ENCODE measurements at places on chromosomes 1 and 21. TPM values are rescaled to one million over a fixed set of nuclear protein-coding genes. Genes with fewer than 3 reads are reported as not detected.
A peak's percentile ranks its signal among the peaks of the same experiment; 100 is the strongest.

LCE1C gene
- total RNA-seq: not detected

AVPR1B gene
- not detected for total RNA-seq

TTLL7 gene
- 2.1 TPM for total RNA-seq

WNT2B gene
- 0.04 TPM for total RNA-seq

HLX gene
- total RNA-seq: 3.0 TPM

SLFNL1 gene
- total RNA-seq: not detected

OR14I1 gene
- not detected for total RNA-seq

HMCN1 gene
- 0.13 TPM for total RNA-seq

MFSD2A gene
- total RNA-seq: 0.18 TPM

VASH2 gene
- total RNA-seq: 0.13 TPM

SLC6A9 gene
- total RNA-seq: 16.7 TPM

MYOG gene
- total RNA-seq: not detected

PLA2G2C gene
- 0.13 TPM for total RNA-seq

DNA sequence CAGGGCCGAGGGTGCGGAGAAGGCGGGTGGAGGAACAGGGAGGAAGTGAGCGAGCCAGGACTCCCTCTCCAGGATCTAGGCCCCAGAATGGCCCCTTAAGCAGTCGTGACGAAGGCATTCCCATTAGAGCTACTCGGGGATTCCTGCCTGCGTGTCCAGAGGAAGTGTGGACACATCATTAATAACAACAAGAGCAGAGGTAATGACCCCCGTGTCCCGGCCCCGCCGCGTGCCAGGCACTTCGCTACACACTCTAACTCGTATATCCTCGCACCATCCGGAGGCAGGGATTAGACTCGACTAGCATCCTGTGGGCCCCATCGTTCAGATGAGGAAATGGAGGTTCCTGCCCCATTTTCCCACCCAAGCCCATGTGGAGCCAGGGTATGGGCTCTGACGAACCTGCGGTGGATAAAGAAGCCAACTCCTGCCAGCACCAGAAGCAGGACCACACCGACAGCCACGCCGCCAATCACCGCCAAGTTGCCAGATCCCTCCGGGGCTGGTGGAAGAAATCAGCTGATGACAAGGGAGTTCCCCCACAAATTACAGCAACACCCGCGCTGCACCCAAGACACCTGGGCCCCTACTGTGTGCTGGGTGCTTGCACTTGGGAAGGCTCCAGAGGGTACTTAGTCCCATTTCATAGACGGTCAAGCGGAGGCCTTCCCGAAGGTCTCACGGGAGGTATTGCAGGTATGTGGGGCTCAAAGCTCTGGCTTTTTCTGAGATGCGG is 21.6 kb downstream of the EPHA2 start:
- no peak for DNase-seq

DNA sequence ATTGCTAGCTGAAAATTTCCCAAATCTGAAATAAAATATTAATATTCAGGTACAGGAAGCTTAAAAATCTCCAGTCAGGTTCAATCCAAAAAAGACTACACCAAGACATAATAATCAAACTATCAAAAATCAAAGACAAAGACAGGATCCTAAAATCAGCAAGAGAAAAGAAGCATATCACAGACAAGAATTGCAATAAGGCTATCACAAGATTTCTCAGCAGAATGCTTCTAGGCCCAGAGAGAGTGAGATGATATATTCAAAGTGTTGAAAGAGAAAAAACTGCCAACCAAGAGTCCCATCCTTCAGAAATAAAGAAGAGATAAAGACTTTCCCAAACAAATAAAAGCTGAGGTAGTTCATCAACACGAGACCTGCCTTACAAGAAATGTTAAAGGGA is 5.0 kb upstream of the SELP start:
- no peak for DNase-seq

DNA sequence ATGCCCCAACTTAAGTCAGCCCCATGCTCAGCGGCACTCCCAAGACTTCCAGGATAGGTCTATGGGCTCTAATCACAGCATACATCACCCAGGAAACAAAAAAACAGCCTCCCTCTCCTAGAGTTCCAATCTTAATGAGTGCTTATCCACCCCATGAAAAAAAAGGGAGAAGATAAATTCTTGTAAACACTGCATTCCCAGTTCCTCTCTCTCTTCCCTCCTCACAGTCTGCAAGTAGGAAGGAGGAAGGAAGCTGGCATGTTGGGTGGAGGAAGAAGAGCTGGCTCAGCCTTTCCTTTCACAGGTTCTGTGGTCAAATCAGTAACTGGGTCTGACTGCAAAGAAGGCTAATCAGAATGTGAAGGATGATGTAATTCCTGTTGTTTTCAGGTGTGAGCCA is 69.9 kb upstream of the ZC3H11B start:
- DNase-seq: no peak

DNA sequence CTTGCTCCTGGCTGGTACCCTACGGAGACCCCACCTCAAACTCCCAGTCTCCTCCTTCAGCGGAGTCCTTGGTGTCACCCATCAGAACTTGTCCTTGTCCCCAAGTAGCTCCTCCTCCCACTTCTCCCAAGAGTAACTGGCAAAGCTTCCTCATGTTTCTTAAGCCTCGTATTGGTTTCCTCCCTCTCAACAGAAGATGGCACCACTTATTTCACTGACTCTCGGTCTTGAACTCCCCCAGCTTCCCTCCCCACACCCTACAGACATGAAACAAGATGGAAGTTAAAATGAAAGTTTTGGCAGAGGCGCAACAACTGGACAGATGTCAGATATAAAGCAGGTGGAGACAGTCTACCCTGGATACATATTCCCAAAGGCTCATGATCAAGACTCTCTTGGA is 13.4 kb downstream of the RAB7B start:
- DNase-seq: no peak

DNA sequence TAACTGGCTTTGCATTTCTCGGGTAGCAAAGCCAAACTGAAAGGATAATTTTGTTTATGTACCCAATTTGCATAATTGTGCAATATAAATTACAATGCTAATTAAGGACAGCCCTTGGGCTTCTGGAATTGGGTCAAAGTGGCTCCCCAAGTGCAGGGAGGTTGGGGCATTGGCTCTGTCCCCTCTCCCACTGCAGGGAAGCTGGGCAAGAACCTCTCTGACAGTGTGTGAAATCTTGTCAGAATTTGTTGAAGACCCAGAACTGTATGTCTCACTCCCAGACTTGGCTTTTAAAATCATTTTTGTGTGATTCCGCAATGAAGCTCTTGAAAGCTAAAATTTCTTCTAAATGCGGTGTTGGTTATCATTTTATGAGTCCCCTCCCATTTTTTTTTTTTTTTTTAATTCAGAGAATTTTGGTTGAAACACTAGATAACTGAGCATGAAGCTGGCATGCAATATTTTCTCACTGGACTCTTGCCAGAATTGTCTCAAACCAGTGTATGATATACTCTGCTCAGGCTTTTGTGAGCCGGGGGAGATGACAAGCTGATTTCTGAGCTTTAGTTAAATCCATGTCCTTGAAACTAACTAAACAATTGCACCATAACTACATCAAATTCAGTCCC is 878.9 kb upstream of the CXADR start:
- no peak for DNase-seq

- peak; percentile 16 for DNase-seq
Observed at GRCh38 chr21:23853796-23854379, 1753.4 kb downstream of the MRPL39 start.

GRCh38 chr21:46112725-46113215 is 14.9 kb downstream of the COL6A2 start:
- no peak for DNase-seq

DNA sequence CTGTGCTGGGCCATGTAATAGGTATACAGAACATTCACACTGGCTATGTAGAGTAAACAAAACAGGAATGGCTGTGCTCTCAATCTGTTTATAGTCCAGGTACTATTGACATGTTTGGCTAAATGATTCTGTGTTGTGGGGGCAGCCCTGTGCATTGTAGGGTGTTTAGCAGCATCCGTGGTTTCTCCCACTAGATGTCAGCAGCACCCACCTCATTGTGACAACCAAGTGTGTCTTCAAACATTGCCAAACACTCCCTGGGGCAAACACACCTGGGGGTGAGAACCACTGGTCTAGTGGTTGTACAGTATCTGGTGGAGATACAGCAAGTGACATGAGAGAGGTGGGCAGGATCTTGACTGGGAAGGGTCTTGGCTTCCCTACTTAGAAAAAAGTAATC is 80.4 kb upstream of the SPATA6 start:
- DNase-seq: no peak

DNA sequence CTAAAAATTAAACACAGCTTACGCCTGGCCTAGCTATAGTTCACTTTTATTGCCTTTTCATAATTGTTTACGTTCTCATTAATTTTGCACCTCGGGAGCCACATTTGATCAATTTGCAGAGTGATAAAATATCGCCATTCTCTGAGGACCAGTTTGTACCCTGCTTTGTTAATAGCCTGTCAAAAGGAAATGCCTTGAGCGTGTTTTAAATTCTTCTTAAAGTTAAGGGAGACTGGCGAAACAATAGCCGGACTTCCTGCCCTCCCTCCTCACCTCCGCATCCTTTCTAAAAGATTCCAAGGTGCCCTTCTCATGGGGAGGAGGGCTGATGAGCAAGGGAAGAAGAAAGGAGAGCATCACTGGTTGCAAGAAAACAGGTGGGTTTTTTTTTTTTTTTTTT is 271.6 kb downstream of the KCNJ6 start:
- DNase-seq: no peak

DNA sequence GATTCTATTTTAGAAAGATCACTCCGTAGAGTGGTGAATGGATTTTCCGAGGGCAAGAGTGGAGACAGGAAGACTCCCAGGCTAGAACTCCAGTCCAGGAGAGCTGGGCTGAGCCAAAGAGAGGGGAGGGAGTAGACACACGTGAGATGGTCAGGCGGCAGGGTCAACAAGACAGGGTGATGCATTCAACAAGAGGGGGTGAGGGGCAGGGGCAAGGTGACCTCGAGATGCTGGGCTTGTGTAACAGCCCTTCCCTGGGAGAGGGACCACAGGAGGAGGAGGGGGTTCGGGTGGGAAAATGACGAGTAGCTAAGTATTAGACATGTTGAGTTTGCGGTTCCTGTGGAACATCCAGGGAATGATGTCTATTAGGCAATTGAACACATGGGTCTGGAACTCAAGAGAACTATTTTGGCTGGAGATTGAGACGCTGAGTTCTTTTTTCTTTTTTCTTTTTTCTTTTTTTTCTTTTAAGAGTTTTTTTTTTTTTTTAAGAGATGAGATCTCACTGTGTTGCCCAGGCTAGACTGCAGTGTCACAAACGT is 13.3 kb downstream of the RSPO1 start:
- no peak for DNase-seq

DNA sequence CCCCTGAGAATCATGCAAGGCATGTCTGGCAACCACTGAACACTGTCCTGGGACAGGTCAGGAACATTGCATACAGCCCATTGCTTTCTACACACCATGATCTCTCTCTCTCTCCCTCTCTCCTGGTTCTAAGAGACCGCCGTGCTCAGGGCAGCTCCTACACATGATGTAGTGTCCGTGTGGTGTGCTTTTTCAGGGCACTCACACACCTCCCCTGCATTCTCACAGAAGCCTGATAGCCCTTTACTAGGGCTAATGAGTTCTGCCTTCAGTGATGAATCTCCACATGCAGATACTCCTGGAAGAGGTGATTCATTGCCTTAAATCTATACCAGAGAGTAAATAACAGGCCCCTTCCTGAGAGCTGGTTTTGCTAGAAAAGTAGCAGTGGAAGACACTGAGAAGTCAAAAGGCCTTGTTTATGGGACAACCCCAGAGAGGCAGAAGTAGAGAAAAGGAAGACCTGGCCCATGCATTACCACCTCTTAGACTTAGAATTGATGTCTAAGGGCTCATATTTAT is 7.2 kb upstream of the OLFML2B start:
- DNase-seq: no peak

GRCh38 chr1:152697701-152698600 is at the start of gene LCE2A:
LCE2A (plus strand) TSS chr1:152698345; CDS start chr1:152698902, 557 bp downstream.
- DNase-seq: no peak

- DNase-seq: no peak
Observed at GRCh38 chr1:228079013-228079412, 3.5 kb upstream of the ARF1 start.

GRCh38 chr1:188941986-188942385 is 1535.7 kb downstream of the BRINP3 start:
- DNase-seq: no peak

GRCh38 chr21:45489722-45489982 is 52.6 kb downstream of the SLC19A1 start:
- DNase-seq: no peak

DNA sequence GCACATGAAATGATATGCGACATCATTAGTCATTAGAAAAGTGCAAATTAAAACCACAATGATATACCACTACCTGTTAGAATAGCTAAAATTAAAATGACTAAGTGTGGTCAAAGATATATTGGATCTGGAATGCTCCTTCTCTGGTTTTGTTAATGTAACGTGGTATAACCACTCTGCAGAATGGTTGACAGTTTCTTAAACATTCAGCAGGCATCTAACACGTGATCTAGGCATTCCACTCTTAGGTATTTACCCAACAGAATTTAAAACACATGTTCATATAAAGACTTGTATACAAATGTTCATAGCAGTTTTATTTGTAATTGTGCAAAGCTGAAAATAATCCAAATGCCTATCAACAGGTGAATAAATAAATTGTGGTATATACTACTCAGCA is 165.0 kb upstream of the PLXNA2 start:
- no peak for DNase-seq

GRCh38 chr1:158095737-158096335 is 84.9 kb upstream of the CD1D start:
- peak; percentile 73 for DNase-seq

DNA sequence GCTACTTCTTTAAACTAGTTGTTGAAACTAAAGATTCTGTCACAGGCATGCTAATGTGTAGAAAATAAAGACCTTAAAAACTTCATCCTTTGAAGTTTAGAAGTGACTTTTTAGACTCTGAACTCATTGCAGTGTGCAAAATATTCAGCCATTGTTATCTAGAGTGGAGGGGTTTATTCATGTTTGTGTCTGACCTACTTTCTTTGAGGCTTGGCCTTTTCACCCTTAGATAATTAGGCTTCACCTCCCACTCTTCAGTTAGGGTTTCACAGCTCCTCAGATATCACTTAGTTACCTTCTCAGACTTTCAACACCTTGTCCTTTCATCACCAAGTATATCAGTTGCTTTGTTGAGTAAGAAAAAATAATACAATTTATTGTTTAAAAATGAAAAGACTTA is 75.9 kb downstream of the IVNS1ABP start:
- DNase-seq: no peak

DNA sequence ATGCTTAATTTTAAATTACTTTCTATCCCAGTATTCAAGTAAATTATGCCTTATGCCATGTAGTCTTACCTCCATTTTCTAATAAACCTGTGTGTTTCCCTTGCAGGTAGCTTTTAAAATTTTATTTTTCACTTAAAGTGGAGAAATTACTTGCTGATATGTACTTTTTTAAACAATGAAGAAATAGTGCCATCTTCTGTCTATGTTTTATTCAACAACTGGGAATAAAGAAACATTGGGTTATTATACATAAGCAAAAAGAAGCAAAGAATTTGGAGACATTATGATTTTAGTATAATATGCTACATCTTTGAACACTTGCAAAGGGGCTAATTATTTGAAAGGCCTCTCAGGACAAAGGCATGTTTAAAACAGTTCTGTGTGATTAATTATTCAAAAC is 1912.9 kb downstream of the MRPL39 start:
- no peak for DNase-seq

- no peak for DNase-seq
Observed at GRCh38 chr21:39533545-39534380, 79.0 kb upstream of the B3GALT5 start.
